Right cardiac atrium (tissue), 5 donors: ENCODE measurements at places on chromosomes 2 and 18. TPM values are rescaled to one million over a fixed set of nuclear protein-coding genes. Genes with fewer than 3 reads are reported as not detected.

The DIS3L2 gene
- total RNA-seq: 20.5 TPM

The SMCHD1 gene
- 31.4 TPM for total RNA-seq

The SCN7A gene
- total RNA-seq: 28.5 TPM

The CPO gene
- 0.50 TPM for total RNA-seq

The SERPINB3 gene
- not detected for total RNA-seq

The DNAJC5G gene
- total RNA-seq: 3.0 TPM

The TACR1 gene
- total RNA-seq: 0.11 TPM

The COPS9 gene
- 191 TPM for total RNA-seq

The KIDINS220 gene
- total RNA-seq: 34.5 TPM

The EGR4 gene
- total RNA-seq: not detected

The FOXD4L1 gene
- total RNA-seq: 0.11 TPM

The STAT1 gene
- total RNA-seq: 60.4 TPM

The CRYBA2 gene
- total RNA-seq: not detected

The BARD1 gene
- total RNA-seq: 16.9 TPM

The GPR39 gene
- not detected for total RNA-seq

The WDR35 gene
- total RNA-seq: 6.9 TPM

The SERPINB4 gene
- not detected for total RNA-seq

The CNDP1 gene
- not detected for total RNA-seq

The CCDC85A gene
- total RNA-seq: 1.9 TPM

The OSGEPL1 gene
- 9.4 TPM for total RNA-seq

The CNTNAP5 gene
- not detected for total RNA-seq

The UCN gene
- 1.2 TPM for total RNA-seq

The DQX1 gene
- not detected for total RNA-seq

The GAL3ST2 gene
- 0.29 TPM for total RNA-seq

The PLGLB2 gene
- 1.1 TPM for total RNA-seq

The GORASP2 gene
- total RNA-seq: 69.6 TPM

The MPPE1 gene
- 40.6 TPM for total RNA-seq

The ASB3 gene
- total RNA-seq: 18.0 TPM

The IL36B gene
- not detected for total RNA-seq

The ALPP gene
- not detected for total RNA-seq

The TUBB8B gene
- total RNA-seq: not detected

The CREG2 gene
- total RNA-seq: 0.38 TPM

The RNU2-63P gene
- 5.2 TPM for total RNA-seq

The NBAS gene
- total RNA-seq: 59.4 TPM

The SLC5A7 gene
- 0.17 TPM for total RNA-seq

The CPS1 gene
- 2.8 TPM for total RNA-seq

The KLF7 gene
- 18.2 TPM for total RNA-seq

The REG1B gene
- not detected for total RNA-seq
